ENCODE measurements at places on chromosomes 2 and 18. TPM values are rescaled to one million over a fixed set of nuclear protein-coding genes. Genes with fewer than 3 reads are reported as not detected.

The GTF2A1L gene
- not detected for total RNA-seq

The NGEF gene
- total RNA-seq, result 2.8 TPM

The ARHGAP28 gene
- 110 TPM for total RNA-seq

The SGO2 gene
- 18.4 TPM for total RNA-seq

The IL1R1 gene
- 3.8 TPM for total RNA-seq

The SERPINB12 gene
- total RNA-seq, result not detected

The NCOA1 gene
- total RNA-seq, result 19.7 TPM

The AMER3 gene
- 1.2 TPM for total RNA-seq

All from endodermal cell (in vitro differentiated cells).